Fibroblast of skin of back (primary cell): ENCODE measurements at places on chromosomes 2 and 18.

DNA sequence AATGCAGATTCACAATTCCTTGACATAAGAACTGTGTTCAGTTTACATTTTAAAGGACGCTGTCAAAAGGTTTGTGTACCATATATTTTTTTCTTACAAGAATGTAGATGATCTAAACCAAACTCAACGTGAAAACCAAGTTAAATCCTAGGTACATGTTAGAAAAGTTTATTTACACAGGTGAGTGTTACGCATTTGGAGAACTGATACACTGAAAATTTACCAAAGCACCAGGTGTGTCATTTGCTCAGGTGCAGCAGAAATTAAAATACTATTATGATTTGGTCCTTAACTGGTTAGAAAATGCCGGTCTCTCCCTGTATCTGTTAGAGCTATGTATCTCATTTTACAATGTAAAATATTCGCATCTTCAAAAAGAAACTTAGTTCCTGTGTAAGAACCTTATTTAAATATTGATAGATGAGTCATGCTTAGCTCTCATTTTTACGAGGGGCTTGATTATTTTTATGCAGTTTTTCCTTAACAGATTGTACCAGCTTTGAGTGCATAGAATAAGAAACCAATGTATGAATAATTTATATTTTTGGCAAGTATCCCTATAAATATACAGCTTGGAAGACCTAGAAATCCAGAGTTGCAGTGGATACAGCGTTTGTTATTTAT, 25.1 kb downstream of the MFF start:
- no peak for DNase-seq

DNA sequence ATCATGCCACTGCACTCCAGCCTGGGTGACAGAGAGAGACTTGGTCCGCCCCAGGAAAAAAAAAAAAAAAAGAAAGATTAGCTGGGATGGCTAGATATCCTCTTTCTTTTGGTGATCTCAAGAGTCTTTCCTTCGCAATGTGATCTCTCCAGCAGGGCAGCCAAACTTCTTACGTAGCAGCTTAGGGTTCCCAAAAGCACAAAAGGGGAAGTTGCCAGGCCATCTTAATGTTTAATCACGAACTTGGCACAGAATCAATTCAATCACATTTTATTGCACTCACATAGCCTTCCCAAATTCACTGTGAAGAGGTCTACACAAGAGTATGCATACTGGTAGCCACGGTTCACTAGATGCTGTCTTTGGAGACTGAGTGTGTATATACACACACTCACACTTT, 53.1 kb downstream of the VIL1 start:
- DNase-seq, result no peak

- DNase-seq, result peak; percentile 54
These were observed at the start of gene MOCOS for GRCh38 chr18:36187193-36187825. TSS of gene MOCOS (plus strand) at chr18:36187497. CDS start at chr18:36187540, 43 bp downstream.

DNA sequence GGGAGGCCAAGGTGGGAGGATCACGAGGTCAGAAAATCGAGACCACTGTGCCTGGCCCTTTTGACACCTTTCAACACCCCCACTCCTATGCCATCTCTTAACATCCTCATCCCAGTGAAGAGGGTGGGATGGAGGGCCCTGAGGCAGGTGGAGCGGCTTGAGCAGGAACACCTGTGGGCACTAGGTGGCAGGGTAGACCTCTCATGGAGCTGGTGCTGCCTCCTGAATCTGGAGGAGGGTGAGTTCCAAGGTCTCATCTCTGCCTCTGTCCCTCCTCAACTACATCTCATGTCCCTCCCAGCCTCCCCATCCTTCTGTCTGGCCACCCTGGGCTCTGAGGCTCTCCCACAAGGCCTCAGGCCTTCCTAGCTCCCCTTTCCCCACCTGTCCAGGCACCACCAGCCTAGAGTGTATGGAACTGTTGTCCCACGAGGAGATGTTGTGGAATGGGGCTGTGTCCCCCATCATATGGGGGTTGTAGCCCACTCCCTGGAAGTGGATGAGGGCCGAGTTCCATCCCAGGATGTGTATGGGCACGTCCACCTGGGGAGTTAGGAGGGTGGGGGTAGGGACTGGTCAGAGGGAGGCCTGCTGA, 17.0 kb upstream of the CRYBA2 start:
- DNase-seq, result no peak

- DNase-seq, result no peak
These were observed 45.1 kb downstream of the VAPA start for GRCh38 chr18:9958861-9959399.

GRCh38 chr18:23276451-23276850, 141.2 kb downstream of the CABLES1 start:
- DNase-seq, result no peak
